ENCODE measurements at places on chromosomes 5 and 9.

- DNase-seq = no peak
These were observed 59.9 kb downstream of the ZFR start for GRCh38 chr5:32384621-32385020.

GRCh38 chr9:134040781-134041648, 15.7 kb downstream of the BRD3OS start:
- no peak for DNase-seq

DNA sequence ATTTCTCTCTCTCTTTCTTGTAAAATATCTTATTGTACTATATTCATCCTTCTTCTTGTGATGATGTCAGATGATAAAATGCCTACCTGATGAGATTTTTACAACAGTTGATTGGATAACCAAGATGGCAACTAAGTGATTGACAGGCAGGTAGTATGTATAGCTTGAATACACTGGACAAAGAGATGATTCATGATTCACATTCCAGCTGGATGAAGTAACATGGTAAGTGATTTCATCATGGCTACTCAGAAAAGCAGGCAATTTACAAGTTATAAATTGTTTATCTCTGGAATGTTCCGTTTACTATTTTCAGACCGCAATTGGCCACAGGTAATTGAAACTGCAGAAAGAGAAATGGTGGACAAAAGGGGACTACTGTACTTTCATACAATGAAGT, 1471.7 kb upstream of the C9orf72 start:
- no peak for DNase-seq

GRCh38 chr9:3936520-3937235, 363.2 kb downstream of the GLIS3 start:
- DNase-seq = no peak

- no peak for DNase-seq
These were observed 500.0 kb upstream of the C9orf72 start for GRCh38 chr9:28073270-28073669.

DNA sequence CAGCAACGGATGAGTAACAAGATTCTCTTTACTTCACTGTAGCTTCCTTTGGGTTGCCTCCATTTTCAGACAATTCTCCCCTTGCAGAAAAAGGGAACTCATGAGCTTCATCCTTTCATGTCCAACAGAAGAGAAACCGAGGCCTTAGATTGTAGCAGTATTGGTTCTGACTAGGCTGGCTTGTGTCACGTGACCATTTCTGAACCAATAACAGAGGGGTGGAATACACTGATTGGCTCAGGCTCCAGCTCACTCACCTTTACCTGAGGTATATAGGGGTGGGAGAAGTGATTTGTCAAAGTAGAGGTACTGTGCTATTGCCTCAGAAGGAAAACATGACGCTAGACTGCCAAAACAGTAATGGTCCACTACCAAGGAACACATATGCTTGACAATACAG, 343.7 kb downstream of the KIAA0825 start:
- DNase-seq = no peak

DNA sequence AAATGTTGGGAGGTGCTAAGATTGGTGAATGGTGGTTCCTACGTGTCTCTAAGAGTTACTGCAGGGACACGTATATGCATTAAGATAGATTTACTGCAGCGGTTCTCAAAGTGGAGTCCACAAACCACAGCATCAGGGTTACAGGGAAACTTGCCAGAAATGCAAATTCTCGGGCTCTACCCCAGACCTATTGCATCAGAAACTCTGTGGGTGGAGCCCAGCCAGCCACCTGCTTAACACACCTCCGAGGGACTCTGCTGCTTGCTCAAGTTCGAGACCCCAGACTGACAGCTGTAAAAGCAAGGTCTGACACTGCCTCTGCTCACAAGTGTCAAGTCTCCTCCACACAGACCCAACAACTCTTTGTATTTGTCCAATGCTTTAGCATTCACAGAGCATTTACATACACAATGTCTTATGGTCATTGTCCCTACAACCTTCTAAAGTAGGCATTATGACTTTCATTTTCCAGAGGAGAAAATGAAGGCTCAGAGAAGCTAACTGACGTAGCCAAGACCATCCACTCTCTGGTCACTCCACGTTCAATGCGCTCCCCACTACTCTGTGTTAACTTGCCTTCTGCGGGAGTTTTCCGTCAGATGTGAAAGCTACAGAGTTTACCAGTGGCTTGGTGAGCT, 48.8 kb downstream of the HSD17B3 start:
- no peak for DNase-seq

DNA sequence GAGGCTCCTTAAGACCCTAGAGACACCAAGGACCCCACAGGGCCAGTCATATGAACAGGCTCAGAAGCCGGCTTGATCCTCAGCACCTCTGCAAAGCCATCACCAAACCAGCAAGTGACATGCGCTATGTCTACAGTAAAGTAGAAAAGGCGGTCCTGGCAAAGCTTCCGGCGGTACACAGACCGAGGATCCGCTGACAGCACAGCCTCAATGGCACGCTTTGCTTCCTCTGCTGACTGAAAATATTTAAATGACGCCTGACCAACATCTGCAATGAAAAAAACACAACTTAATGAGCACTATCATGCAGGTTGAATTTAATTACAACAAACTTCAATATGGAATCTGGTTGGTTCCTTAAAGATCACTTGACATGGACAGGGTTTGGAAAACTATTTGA, 17.6 kb downstream of the TRMO start:
- no peak for DNase-seq

- DNase-seq = no peak
These were observed 34.3 kb upstream of the RNF130 start for GRCh38 chr5:180105827-180106312.

DNA sequence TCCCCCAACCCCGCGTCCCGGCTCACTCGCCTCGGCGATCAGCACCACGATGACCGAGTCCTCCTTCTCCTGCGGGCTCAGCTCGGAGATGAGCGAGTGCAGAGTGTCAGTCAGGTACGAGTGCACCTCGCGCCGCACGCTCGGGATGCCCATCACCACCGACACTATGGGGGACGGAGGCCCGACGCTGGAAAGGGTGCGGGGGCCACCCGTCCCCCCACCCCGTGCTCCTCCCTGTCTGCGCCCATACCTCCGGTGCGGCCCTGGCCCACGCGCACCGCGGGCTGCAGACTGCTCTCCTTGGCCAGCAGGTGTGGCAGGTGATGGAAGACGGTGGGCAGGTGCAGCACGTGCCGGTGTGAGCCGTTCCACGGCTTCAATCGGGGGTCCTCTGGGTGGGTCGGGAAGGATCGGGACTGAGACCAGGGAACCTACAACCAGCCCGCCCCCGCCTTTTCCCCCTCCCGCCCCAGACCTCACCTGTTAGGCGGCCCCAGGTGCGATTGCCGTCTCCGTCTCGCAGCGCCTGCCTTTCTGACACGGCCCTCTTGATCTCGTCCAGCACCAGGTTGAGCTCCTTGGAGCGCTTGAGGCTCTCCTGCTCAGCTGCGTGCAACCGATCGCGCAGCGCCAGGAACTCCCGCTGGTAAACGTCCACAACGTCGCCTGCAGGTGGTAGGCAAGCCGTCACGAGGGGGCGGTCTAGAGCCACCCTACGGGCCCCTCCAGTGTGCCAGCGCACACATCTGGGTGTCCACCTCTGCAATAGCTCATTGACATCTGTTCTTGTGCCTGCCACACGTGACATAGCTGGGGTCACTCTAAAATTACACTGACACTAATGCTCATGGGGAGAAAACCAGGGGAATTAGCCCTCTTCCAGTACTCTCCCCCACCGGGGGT, 5.1 kb downstream of the MGAT4B start:
- DNase-seq = peak; percentile 44

DNA sequence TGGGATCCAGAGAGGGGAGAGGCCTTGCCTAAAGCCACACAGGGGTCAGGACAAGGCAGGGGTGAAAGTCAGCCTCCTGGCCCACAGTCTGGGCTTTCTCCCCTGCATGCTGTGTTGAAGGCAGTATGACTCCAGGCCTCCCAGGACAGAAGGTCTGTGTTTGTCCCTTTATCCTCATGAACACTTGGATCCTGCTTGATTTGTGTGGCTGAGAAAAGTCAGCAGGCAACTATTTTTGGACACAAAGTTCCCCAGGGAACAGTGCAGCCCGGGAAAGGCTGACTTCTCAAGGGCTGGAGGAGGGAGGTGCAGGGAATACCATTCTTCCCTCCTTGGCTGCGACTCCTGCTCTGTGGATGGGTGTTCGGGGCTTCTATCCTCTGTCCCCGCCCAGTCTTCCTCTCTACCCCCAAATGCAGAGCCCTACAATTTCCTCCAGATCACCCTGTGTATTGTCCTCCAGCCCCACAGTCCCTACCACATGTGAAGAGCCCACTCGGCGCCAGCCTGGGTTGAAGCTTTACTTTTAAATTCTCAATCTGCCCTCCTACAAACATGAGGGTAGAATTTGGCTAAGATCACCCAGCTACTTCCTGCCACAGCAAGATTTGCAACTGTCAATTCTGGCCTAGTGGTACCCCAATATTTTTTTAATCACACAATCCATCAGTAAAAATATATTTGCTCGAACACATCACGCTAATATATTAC, 4.1 kb downstream of the AKNA start:
- no peak for DNase-seq

Data from activated gamma-delta T cell (primary cell).